ENCODE measurements at places on chromosomes 12 and 14. TPM values are rescaled to one million over a fixed set of nuclear protein-coding genes. Genes with fewer than 3 reads are reported as not detected.

DNA sequence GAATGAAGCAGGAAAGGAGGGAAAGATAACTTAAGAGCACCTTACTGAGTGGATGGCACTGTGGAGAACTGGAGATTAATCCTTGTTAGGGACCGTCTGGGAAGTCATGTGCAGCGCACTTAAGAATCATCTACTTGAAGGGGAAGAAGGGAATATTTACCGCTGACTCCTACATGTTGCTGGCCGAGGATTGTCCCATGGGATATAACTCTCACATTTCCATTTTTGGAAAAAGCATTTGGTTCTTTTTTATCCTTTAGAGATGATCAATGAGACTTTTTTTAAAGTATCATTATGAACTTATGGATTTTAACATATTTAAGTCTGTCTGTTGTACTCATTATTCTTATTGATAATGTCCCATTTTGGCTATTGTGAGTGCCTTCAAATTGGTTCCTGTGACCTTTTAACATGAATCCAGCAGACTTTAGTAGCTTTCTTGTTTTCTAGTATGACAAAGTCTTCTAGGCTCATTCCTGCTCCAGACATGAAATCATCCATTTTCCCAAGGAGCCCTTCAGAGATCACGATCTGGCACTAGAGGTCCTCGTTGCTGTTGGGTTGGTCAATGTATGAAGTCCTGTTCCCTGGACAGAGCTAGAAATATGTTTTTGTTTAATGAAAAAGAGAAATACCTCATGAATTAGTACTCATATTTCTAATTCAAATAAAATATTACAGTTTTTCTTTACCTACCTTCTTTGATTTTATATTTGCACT lies 20.2 kb upstream of the FAM234B start:
- DNase-seq, result no peak

DNA sequence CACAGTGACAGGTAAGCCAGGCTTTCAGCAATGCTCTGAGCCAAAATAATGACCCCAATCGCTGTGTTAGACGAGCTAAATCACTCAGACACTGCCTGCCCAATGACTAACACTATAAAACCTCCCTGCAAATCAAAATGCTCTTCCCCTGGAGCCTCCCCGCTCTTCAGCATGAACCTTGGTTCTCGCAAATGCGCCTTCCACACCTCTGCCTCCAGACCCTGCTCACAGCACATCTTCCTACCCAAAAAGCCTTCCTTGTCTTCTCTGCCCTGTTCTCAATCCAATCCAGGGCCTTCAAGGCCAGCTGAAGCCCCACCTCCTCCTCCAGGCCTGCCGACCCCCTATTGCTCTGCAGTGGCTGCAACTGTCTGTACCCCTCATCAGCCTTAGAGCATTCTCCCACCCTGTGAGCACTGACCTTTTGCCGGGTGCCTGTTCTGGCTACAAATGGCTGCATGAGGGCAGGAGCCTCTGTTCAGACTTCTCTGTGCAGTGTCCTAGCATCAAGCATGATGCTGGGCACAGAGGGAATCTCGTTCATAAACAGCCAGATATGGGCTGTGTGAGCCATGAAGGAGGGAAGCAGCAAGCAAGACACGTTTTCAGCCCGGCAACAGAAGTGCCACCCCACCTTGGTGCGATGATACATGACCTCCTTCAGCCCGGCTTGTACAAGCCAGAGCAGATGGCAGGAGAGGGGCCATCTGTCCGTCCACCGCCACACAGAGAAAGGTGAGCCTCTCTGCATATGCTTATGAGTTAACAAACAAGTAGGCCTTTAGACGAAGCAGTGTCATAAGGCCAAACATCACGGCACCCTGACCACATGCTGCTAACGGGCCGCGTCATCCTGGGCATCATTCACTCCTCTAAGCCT lies 64.5 kb upstream of the DDX11 start:
- peak; percentile 38 for DNase-seq

DNA sequence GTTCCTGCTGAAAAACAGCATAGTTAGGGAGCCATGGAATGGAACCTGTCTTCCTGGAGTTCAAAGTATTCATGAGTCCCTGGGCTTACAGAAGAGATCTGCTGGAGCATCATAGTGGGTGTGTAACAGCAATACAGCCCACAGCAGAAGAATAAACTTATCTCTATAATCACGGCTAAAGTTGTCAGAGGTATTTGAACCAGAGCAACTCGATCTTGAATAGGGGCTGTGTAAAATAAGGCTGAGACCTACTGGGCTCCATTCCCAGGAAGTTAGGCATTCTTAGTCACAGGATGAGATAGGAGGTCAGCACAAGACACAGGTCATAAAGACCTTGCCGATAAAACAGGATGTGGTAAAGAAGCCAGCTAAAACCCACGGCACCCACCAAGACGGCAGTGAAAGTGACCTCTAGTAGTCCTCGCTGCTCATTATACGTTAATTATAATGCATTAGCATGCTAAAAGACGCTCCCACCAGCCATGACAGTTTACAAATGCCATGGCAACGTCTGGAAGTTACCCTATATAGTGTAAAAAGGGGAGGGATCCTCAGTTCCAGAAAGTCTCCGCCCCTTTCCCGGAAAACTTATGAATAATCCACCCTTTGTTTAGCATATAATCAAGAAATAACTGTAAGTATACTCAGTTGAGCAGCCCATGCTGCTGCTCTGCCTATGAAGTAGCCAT lies 223.4 kb downstream of the PCNX1 start:
- no peak for DNase-seq

GRCh38 chr14:92863286-92864080 lies 59.5 kb upstream of the CHGA start:
- DNase-seq, result no peak

- DNase-seq, result no peak
Observed at GRCh38 chr12:66456612-66457011, 154.3 kb downstream of the HELB start.

DNA sequence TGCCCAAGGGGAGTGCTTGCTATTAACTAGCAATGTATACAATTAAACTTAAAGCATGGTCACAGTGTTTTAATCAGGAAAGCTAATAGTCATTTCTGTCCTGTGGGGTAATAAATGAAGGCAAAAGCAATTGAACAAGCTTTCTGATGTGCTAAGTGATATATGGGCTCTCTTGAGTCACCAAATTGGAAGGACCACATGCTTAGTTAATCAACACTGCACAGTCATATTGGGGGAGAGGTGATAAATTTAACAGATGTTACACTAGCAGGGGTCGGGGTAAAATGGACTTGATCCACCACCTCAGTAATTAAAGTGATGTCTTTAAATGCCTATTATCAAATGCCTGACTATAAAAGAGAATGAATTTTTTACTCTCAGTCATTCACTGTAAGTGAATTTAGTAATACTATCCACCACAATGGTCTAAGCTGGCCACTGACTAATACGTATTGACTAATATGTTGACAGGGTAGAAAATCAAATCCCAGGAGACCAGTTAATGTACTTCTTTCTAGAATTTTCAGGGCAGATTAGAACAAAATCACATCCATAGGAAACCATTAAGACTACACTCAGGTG lies 736.3 kb downstream of the RPS29 start:
- no peak for DNase-seq

RFX4 gene
- total RNA-seq, result not detected

DNA sequence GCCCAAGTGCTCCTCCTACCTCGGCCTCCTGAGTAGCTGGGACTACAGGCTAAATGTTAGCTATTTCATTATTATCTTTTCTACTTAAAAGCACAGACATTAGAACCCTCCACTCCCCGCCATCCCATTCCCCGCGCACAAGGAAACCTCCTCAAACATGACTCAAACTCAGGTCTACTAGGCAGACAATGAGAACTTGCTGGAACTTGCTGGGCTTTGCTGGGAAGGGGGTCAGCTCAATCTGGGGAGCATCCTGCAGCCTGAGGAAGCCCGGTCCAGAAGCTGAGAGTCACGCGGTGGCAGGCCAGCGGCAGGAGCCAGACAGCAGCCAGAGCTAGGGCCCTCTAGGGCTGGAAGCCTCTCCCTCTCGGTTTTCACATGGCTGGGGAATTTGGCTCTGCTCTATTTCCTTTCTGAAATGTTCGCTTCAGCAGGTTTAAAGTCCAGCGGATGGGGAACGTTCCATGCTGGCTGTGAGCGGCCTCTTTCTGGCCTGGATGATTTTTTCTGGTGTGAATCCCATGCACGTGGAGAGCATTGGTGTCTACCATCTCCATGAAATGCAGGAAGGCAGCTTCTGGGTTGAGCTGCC lies 68.5 kb downstream of the SLC6A12 start:
- DNase-seq, result no peak

DPF3 gene
- total RNA-seq, result 0.28 TPM

INHBC gene
- not detected for total RNA-seq

ESRRB gene
- total RNA-seq, result under 0.01 TPM

DNA sequence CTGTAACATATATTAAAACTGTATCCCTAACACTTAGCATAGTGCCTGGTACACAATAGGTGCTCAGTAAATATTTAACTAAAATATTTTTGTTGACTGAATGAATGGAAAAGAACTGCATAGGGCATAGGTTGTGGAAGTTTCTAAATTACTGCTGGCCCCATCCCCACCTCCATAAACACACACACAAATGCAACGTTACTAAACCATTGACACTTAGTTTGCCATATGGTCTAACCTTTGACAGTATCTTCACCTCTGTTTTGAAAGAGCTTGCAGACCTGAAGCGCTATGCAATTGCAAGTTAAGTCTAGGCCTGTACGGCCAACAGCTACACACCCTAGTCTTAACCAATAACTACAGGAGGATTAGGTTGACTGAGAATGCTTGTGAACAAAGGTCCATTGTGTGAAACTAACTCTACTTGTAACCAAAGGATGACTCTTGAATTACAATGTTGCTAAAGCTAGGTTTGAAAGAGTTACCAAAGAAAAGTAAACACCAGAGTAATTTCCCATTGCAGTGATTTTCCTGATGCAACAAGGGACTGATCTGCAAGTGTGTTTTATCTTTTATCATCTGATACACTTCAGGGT lies 924 bp upstream of the MANSC1 start:
- no peak for DNase-seq

CIDEB gene
- total RNA-seq, result 7.8 TPM

DUSP6 gene
- total RNA-seq, result 31.0 TPM

TMEM117 gene
- 20.1 TPM for total RNA-seq

DNA sequence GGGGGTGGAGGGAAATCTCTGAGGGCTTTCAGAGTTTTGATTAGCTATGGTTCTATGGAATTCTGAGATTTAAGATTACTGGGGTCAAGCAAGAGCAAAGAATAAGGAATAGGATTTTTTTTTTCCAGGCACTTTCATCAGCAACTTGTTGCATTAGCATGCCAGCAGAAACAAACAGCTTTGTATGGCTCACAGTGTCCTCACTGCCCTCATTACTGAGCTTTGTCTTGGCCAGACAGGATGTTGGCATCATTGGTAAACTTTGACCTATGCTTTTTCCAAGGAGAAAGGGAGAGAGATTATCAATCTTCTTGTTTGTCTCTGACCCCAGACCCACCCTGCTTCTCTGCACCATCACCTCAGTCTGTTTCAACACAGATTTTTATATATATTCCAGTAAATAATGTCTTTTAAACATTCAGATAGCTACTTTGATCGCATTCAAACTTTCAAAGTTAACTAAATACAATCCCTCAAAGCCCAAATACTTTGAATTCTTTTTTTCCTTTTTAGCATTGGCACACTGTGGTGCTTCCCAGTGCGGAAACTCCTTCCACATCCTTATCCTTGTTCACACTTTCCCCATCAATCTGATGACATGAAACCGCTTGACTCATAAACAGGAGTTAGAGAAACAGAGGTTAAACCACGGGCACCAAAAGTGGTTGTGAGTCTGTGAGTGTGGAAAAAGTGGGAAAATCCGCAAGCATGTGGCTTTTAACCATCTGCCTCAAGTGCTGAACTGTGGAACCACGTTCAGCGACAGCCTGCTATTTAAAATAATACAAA lies 282.2 kb upstream of the FAR2 start:
- DNase-seq, result no peak

DNA sequence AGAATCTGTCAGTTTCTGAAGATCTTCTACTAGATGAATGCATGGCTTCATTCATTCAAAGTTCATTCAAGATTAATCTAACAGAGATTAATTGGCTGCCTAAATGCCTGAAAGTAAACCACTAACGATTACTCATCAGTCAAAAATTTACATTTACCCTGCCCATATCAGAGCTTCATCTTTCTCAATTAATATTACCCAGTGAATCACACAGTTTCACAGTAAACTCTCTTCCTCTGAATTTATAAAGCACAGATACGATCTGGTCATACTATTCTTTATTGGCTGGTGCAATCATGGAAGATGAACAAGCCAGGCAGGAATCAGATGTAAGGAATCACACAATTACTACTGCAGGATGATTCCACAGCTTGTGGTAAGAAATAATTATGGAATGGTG lies 377.7 kb downstream of the SLC16A7 start:
- no peak for DNase-seq

OR6C3 gene
- not detected for total RNA-seq

DNA sequence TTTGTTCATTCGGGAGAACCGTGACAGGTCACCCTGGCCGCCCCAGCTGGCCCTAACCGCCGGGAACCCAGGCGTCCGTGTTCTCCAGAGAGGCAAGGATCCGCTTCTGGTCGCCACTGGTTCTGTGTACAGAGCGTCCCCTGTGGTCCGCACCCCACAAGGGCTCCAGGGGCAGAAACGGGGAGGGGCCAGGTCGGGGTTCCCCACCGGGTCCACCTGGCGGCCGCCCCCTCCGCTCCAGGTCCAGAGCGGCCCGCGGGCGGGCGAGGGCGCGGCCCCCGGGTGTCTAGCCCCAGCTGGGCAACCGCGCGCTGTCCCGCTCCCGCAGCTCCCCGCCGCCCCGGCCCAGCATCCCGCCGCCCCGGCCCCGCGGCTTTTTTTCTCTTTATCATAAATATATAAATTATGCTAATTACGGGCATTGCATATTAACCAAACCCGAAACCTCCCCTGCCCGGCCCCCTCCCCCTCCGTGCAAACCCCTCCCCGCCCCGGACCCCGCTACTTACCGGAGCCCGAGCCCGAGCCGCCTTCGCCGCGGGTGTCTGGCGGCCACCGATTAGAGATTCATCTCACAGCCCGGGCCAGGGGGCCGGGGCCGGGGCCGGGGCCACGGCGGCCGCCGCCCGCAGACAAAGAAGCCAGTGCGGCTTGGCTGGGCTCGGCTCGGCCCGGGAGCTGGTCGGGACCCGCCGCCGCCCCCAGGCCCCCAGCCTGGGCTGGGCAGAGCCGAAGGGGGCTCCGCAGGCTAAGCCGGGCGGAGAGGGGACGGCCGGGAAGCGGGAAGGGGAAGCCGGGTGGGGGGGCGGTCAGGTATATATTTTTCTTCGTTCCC lies 512 bp downstream of the POU6F1 start:
- peak; percentile 83 for DNase-seq

GRCh38 chr12:113853491-113853890 lies 112.6 kb downstream of the RBM19 start:
- DNase-seq, result no peak

DNA sequence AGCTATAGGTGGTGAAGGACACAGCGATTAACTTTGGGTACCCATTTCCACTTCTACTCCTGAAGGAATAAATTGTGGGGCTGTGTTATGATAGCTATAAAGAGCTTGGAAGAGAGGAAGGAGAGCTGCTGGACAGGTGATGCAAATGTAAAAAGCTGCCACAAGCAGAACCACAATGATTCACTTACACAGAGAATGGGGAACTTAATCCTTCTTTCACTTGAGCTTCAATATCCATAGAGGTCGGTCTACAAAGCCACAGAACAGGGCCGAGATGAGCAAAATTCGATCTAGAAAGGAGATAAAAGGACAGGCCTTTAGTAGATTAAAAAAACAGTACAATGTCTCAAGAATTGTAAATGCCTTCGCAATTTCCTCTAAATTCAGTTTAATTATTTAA lies 831.1 kb downstream of the LRFN5 start:
- no peak for DNase-seq

GRCh38 chr12:131491916-131492490 lies 218.9 kb upstream of the SFSWAP start:
- no peak for DNase-seq

GRCh38 chr12:54306925-54307741 lies 6.3 kb upstream of the NFE2 start:
- DNase-seq, result peak; percentile 76

ABHD12B gene
- not detected for total RNA-seq

KRT3 gene
- total RNA-seq, result not detected
